Stimulated activated CD4-positive, alpha-beta T cell treated with anti-CD3 and anti-CD28 coated beads, Interleukin-15, amount 100 ng/mL, for 1 hour (primary cell): ENCODE measurements at places on chromosomes 6 and 20.

DNA sequence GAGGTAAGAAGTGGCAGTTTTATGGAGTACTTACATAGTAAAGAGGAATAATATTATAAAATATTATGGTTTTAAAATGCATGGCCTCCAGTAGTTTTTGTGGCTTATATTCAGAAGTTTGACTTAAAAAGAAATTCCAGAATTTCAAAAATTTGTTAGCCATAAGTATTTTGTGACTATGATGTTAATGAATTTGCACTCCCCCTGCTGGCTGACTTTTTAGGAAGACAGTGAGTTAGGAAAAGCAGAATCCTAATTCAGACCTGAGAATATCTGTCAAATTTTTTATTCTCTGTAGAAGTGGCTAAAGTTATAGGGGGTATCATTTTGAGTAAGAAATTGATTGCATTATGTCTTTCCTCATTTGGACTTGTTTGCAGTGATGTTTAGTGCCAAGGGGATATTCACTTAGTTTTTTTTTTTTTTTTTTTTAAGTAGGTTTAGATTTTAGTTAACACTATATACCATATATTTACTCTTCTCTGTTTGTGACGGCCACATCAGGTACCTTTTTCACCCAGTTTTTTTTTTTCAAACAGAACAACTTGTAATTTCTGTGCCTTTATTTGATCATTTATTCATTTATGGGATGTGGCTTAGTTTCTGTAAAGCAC lies 40.8 kb downstream of the ZFAND3 start:
- DNase-seq: no peak

- DNase-seq: no peak
Observed at GRCh38 chr20:63094767-63095499, 88.2 kb upstream of the BHLHE23 start.

DNA sequence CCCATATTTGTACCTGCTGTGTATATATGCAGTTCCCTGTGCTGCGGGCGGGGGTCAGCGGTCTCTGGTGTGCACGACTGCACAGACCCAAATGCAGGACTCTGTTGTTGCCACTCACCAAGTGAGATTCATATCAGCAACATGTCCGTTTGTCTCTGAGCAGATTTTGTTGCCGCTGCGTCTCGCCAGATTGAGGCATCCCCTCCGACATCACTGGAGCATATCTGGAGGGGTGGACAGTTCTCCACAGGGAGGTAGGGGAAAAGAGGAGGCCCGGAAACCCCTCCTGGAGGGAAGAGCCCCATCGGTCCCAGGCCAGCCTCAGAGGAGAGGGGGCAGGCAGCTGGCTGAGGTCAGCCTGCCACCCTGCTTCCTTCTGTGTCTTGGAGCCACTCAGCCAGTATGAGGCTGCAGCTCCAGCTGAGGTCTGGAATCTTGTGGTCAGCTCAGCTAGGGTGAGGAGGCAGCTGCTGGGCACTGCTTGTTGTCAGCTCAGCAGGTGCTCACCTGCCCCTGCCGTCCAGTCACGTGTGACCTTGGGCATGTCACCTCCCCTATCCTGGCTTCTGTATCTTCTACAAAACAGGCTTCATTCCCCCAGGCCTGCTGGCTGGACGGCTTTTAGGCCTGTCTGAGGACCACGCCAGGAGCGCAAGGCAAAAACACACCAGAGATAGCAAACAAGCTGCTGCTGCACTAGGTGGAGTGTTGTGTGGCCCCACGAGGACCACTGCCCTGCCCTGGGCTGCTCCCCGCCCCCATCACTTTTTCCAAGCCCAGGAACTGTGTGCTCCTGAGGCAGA lies 47.1 kb downstream of the HNF4A start:
- no peak for DNase-seq

- no peak for DNase-seq
Observed at GRCh38 chr6:150627585-150628025, 27.9 kb downstream of the PLEKHG1 start.

DNA sequence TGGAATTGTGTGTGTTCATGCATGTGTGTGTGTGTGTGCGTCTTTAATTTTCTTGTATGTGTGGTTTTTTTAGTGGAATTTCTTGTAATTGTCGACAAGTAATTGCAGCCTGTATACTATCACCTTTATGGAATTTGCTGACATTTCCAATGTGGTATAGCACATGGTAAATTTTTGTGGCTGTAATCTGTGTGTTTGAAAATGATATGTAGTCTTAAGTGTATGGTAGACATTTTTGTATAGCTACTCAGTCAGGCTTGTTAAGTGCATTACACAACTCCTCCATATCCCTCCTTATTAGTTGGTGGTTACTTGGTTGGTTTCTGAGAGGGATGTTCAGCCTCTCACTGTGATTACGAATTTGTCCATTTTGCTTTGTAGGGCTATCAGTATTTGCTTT lies 384.5 kb upstream of the HSF2 start:
- no peak for DNase-seq

- DNase-seq: no peak
Observed at GRCh38 chr6:78489874-78490273, 377.5 kb upstream of the IRAK1BP1 start.

DNA sequence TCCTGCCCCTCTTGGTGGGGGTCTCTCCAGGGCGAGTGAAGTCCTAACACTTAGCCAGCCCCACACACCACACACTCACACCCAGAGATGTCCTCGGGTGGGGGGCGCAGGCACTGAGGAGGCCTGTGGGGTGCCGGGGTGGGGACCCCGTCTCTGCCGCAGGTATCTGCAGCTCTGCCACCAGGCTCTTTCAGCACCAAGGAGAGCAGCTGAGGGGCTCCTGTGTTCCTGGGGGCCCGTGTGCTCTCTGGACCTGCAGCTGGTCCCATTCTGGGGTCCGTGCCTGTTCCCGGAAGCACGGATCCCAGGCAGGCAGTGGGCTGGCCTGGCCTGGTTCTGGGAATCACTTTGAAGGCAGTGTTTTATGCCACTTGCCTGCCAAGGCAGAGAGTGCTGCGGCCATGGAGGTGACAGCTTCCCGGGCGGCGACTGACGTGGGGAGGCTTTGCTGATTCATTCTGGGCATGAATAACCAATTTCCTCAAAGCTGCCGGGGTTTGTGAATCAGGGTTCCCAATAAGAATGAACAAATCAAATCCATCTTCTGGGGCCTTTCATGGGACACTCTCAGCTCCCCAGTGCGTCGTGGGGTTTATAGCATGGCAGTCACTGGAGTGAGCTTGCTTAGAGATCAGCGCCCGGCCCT lies 54.4 kb upstream of the SLCO4A1 start:
- DNase-seq: no peak

DNA sequence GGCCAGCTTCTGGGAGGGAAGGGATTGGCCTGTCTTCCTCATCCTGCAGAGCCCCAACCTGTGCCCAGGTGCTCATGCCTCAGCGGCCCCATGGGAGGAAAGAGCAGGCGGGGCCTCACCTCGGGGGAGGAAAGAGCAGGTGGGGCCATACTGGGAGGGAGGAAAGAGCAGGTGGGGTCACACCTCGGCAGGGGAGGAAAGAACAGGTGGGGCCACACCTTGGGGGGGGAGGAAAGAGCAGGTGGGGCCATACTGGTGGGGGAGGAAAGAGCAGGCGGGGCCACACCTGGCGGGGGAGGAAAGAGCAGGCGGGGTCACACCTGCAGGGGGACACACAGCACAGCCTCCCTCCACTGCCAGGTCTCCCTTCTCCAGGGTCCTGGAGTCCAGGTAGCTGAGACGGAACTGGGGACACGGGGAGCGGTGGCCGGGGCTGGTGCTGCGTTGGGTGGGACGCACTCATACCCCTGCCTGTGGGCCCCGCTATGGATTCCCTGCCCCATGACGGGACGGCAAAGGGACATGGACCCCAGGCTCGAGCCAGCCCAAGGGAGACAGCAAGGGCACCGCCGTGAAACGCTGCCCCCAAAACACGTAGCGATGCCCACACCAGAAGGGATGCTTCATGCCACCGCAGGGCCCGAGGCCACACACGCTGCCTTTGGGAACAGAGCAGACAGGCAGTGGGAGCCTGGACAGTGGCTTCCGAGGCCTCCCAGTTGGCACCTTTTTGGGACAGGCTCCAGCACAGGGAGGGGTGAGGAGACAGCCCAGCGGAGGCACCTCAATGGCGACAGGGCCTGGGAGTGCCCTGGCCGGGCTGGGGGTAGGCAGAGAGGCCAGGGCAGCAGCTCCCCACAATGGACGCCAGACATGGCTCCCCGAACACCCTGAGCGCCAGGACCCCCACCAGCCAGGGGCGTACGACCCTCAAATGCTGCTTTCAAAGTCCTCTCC lies 43.3 kb upstream of the CHRNA4 start:
- DNase-seq: no peak

GRCh38 chr20:63284083-63284440 lies 8.9 kb upstream of the COL20A1 start:
- no peak for DNase-seq

GRCh38 chr6:25944688-25945574 lies 14.4 kb upstream of the SLC17A2 start:
- DNase-seq: no peak

DNA sequence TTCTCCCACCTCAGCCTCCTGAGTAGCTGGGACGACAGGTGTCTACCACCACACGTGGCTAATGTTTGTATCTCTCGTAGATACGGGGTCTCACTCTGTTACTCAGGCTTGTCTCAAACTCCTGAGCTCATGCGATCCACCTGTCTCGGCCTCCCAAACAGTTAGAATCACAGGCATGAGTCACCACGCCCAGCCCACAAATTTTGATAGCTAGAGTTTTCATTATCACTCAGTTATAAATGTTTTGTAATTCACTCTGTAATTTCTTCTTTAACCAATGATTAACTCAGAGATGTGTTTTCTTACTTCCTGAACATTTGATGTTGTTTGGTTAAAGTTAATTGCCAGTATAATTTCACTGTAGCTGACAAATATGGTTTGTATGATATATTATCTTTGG lies 249.3 kb downstream of the SMOC2 start:
- no peak for DNase-seq

- no peak for DNase-seq
Observed at GRCh38 chr6:2375443-2375842, 130.0 kb upstream of the GMDS start.

- DNase-seq: no peak
Observed at GRCh38 chr20:54608943-54609342, 133.6 kb downstream of the DOK5 start.

- DNase-seq: no peak
Observed at GRCh38 chr6:124956018-124956417, 6.2 kb upstream of the RNF217 start.

DNA sequence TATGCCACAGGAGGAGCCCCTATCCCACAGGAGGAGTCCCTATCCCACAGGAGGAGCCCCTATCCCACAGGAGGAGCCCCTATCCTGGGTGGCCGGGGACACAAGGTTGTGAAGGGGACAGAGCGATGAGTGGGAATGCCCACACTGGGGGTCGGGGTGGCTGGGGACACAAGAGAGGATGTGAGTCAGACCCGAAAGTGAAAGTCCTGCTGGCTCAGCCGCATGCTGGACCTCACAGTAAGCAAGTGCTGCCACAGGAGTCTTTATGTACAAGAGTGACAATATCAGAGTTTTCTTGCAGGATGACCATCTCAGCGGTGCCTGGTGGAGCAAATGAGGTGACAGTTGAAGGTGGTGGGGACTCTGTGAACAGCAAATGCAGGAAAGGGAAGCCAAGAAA lies 93.7 kb downstream of the PSMB1 start:
- no peak for DNase-seq

DNA sequence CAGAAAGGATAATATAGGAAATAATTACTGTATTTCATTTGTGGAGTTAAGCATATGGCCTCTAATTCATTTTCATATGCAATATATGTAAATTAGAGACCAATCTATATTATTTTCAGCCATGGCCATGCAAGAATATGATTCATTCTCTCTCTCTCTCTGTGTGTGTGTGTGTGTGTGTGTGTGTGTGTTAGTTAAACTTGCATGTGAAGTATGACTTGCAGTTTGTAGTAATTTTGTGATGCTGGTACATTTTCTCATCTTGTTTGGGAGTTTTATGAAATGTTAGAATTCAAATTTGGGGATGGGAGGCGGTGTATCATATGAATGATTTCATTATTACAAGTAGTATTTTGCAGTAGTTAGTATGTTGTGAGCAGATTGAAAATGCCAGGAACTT lies 74.8 kb downstream of the JARID2 start:
- DNase-seq: no peak

- DNase-seq: no peak
Observed at GRCh38 chr6:159250633-159251032, 81.4 kb downstream of the FNDC1 start.

GRCh38 chr6:148888856-148889255 lies 142.0 kb downstream of the UST start:
- DNase-seq: no peak

- DNase-seq: no peak
Observed at GRCh38 chr6:42404484-42404883, 47.2 kb downstream of the TRERF1 start.

DNA sequence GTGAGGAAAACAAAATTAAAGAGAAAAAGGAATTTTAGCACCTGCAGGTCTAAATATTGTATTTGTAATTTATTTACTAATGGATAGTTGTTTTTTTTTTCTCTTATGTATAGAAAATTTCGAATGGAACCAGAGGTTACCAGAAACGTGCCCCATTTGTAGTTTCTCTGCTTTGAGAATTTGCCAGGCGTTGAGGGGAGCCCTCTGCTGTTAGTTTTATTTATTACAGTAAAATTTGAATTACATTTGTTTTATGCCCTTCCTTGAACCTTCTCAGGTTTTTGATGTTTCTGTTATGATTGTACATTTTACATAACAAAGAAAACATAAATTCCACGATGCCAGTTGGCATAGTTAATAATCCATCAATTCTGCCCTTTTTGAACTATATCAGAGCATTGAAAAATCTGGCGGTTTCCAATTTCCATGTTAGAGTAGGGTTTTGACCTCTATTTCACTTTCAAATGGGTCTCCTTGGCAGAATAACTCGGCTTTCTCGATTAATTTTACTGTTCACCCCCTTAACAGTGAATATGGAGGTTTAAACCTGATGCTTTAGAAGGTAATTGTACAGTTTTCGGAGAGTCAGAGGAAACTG lies 35.1 kb upstream of the RFPL4B start:
- no peak for DNase-seq

- no peak for DNase-seq
Observed at GRCh38 chr6:82584856-82585255, 221.2 kb downstream of the TPBG start.

DNA sequence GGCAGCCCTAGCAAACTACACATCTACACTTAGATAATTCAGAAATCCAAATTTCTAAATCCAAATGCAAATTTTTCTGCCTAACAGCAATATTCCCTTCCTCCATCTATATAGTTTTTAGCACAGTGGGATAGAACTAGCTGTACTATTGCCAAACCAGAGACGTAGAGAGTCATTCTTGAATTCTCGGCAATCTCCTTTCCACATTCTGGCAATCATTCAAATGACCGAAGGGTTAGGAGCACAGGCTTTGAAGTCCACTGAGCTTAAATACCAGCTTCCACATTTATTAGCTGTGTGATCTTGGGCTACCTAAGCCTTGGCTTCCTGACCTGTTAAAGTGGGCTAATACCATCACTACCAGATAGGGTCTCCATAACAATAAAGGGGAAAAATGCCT lies 3.1 kb upstream of the RPS12 start:
- DNase-seq: no peak

DNA sequence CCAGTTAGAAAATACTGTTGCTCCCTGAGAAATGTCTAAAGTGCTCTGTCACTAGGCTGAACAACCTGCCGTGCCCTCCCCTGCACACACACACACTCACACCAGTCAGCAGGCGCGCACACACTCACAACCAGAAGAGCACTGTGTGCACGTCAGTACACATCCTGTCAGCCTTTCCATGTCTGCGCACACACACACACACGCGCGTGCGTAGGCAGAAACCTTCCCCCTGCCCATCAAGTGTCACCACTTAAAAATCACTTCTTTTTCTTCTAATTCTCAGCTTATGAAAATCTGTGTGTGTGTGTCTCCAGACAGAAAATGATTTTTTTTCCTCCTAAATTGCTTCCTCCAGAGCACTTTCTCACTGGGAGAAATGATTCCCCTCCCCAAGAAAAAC lies 100.3 kb downstream of the EDN3 start:
- DNase-seq: no peak
